ENCODE measurements at places on chromosomes 6 and 20. TPM values are rescaled to one million over a fixed set of nuclear protein-coding genes. Genes with fewer than 3 reads are reported as not detected.

- no peak for DNase-seq
Observed at GRCh38 chr6:126112171-126112632, 125.9 kb downstream of the TRMT11 start.

GRCh38 chr20:32433311-32434021 is 75.3 kb downstream of the ASXL1 start:
- no peak for DNase-seq

DNA sequence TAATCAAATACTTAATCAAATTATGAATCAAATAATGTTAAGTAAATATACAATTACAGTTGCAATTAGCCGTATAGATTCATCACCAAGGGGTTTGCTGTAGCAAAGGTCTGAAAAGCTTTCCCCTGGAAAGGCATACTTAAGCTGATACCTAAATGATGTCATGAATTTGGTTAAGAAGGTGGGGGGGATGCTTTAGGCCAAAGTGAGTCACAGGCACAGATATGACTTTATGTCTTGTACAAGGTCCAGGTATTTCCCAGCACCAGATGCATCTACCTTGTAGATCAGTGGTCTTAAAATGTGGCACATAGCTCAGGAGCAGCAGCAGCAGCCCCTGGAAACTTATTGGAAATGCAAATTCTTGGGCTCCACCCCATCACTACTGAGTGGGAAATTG is 557.3 kb upstream of the CDH4 start:
- no peak for DNase-seq

- no peak for DNase-seq
Observed at GRCh38 chr6:147691446-147691845, 183.0 kb downstream of the SAMD5 start.

GRCh38 chr6:144250276-144250675 is 34.9 kb upstream of the UTRN start:
- no peak for DNase-seq

DNA sequence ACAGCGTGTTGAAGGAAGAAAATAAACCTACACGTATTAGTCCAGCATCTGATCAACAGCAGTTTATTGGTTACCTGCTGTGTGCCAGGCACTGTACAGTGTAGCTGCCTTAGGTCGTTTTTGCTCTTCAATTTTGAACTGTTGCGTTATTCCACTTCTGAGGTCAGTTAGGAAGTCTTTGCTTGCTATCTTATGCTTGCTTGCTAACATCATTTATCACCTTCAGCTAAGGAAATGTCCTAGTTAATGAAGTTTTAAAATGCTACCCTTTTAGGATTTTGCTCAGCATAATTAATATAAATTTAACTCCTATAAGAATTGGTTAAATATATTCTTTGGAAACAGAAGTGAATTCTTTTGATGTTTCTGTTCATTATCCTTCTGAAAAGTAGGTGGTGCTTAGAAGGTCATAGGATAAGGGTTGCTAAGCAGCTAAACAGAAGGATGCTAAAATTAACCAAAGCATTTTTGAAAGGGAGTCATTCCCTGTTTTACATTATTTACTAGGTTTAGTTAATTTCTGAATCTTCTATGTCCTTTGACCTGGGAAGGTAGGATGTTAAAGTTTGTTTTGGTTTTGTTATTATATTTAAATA is 3.4 kb downstream of the RREB1 start:
- no peak for DNase-seq

GRCh38 chr6:498795-499231 is 107.3 kb downstream of the IRF4 start:
- peak; percentile 69 for DNase-seq

DNA sequence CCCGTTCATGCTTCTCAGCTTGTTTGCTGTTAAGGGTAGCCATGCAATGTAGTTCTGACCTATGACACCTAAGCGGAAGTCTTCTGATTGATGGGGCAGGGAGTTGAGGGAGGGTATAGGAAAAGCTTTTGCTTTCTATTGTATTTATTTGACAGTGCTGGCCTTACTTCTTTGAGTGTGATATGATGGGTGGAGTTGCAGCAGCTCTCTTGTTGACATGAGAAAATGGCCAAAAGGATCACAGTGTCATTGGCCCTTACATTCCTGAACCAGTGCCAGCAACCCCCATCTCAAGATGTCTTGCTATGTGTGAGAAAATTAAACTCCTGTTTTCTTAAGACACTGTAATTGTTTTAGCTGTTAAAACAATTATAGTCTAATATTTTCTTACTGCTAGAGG is 117.5 kb downstream of the SAMD5 start:
- no peak for DNase-seq

GRCh38 chr6:55449225-55449624 is 122.0 kb downstream of the GFRAL start:
- no peak for DNase-seq

- no peak for DNase-seq
Observed at GRCh38 chr6:169289619-169290339, 36.1 kb upstream of the THBS2 start.

DNA sequence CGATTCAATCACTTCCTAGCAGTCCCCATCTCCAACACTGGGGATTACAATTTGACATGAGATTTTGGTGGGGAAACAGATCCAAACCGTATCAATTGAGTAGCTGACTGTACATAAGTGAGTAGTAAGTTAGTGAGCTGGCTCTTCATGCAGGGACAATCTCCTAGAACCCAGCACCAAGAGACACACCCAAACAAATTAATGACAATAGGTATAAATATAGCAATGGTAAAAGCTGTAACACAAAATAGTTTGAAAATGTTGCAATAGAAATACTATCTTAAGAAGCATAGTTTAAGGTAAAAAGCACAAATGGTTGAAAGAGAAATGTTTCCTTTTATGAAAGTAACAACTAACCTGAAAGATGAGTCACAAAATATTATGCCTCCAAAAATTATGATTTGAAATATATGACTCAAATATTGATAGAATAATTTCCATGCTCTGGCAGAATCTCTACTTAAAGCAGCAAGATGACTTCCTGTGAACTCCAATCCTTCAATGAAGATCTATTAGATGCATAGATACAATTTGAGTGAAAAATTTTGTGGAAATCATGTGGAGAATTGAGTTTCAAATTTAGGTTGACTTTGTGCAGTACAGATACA is 5.4 kb upstream of the SIRPB1 start:
- DNase-seq: no peak

- no peak for DNase-seq
Observed at GRCh38 chr6:168526841-168527281, 85.9 kb downstream of the SMOC2 start.

- no peak for DNase-seq
Observed at GRCh38 chr20:57808264-57809070, 98.7 kb upstream of the PMEPA1 start.

GRCh38 chr6:136655239-136656014 is 105.2 kb upstream of the MAP7 start:
- DNase-seq: no peak

DNA sequence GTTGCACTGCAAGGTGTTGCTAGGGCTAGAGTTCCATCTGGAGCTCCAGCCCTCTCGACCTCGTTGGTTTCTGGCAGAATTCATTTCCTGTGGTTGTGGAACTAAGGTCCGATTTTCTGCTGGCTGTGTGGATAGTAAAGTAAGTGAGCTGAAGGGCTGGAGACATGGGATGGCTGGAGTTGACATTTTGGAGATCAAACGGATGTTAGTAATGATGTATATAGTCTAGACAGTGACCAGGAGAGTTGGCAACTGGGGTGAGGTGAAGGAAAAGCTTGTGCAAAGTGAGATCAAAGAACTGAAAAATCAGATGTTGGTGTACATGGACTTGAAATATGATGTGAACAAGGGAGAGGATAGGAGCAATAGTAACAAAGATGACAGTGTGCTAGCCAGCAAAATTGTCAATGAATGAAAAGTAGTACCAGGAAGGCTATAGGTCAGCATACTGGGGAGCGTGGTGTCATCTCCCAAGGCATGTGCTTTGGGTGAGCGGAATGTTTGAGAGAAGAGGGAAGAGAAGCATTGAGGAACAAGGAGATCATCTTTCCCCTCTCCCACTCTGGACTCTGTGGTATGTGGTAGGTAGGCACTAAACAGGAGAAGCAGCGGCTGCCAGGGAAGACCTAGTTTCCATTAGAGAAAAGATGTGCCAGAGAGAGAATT is 7.8 kb downstream of the QRSL1 start:
- no peak for DNase-seq

- DNase-seq: no peak
Observed at GRCh38 chr6:143522039-143522600, 10.6 kb upstream of the FUCA2 start.

DNA sequence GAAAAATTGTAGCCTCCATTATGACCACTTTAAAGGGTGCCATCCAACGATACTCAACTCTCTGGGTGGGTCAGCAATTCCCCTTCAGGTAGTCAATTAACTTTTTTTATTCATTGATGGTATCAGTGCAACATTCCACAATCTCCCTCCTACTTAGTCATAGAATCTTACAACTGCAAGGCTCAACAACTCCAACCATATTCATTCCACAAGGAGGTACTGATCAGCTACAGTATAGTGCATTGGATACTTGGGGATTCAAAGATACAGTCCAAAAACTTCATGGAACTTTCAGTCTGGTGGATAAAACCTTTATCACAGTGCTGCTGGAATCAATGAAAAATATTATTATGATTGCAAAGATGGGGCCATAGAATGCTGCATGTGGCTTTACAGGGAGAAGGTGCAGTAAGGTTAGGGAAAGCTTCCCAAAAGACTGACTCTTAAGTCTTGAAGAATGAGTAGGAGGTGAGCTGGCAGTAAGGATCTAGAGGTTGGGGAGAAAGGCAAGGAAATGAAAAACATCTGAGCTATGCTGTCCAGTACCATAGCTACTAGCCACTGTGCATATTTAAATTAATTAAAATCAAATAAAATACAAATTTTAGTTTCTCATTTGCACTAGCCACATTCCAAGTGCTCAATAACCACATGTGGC is 314.7 kb upstream of the PRDM1 start:
- DNase-seq: no peak

GRCh38 chr20:23146857-23147637 is 60.9 kb upstream of the CD93 start:
- DNase-seq: no peak

DNA sequence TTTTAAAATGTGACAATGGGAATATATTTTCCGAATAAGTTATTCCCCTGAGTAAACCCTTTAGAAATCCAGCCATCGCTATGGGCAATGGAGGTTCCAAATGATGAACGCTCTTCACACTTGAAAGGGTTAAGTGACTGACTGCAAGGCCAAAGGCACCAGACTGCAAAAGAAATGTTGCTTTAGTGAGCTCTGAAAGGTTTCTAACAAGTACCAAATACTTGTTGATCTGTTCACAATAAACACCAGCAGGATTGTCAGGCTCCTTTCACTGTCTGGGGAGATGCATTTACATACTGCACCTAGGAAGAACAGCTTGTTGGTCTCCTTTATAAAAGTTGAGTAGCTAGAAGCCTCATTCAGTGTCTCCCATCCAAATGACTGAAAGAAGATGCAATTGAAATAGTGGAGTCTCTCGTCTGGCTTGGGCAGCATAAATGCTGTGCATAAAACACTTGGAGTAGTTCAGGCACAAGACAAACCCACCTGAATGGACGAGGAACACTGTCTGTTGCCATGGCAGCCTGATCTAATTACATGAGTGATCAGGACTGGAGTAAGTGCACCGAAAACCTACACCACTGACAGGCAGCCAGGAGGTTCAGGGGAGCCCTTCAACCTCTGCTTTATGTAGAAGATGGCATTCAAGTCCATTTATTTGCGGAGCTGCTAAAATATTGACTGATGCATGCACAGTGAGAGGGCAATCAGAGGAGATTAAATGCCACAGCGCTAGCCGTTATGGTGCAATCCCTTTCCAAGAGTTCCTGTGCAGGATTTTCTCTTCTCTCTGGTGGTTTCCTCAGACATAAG is 2.9 kb downstream of the ATXN1 start:
- DNase-seq: no peak

GRCh38 chr6:34242252-34243130 is 5.8 kb downstream of the HMGA1 start:
- no peak for DNase-seq

DNA sequence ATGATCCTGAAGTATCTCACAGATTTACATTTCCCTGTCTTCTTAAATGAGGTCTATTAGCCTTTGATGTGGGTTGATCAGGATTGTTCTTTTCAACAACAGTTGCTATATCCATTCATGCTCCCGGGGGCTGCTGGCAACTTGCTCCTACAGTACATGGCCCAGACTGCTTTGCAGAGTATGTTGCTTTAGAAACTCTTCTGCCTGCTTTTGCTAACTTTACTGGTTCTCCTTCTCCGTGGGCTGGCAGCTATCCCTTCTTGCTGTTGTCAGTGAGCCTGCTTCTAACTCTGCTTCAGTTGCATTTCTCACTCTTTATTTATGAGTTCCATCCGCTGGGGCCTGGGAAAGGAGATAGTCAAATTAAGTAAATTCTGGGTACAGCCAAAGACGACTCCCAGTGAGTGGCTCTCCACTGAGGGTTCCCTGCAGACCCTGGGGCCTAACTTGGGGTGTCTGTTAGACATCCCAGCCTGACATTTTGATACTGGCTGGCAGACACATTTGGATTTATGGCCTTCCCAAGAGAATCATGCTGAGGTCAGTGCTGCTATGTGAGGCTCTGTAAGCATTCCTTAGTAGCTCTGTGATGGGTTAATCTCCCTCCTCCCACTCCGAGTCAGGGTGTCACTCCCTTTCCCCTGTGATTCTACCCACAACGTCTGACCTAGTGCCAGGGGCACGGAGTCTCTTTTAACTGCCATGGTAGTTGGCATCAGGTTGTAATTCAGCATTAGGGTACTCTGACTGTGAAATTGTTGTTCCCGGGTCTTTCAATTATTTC is 73.6 kb downstream of the SLX4IP start:
- DNase-seq: no peak

- no peak for DNase-seq
Observed at GRCh38 chr6:66555082-66555481, 848.1 kb upstream of the EYS start.

DNA sequence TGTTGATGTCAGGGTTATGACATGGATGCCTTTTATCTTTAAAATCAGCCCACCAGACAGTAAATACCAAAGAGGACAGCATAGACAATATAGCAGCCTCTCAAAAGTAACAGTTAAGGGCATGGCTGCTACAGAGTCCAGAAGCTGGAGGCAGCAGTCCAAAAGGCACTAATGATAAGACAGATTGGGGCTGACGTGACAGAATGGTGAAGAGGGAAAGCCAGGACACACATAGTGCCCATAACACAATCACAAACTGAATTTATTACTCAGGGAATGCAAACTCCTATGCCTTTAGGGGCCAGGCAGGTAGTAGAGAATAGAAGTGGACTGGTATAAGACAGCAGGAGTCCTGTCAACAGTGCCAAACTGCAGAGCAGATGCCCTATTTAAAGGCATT is 40.7 kb downstream of the TP53INP2 start:
- no peak for DNase-seq

GRCh38 chr20:3673221-3674070 is 8.4 kb downstream of the ADAM33 start:
- no peak for DNase-seq

The OVOL2 gene
- total RNA-seq: not detected

The EXOC2 gene
- 22.1 TPM for total RNA-seq

The RPN2 gene
- 157 TPM for total RNA-seq

The PPP1R14C gene
- total RNA-seq: not detected

The ZC2HC1B gene
- total RNA-seq: 0.36 TPM

The PTCRA gene
- total RNA-seq: 0.24 TPM

The THBS2 gene
- 0.10 TPM for total RNA-seq

The HLA-DMB gene
- total RNA-seq: 106 TPM

The SLC23A2 gene
- 51.7 TPM for total RNA-seq

The CDH22 gene
- not detected for total RNA-seq

The UNC93A gene
- total RNA-seq: not detected

The PRELID3B gene
- 86.1 TPM for total RNA-seq

The SLC32A1 gene
- not detected for total RNA-seq

The HDGFL1 gene
- 1.1 TPM for total RNA-seq

Data from GM12878 (cell line).